CD4-positive, alpha-beta T cell treated with Interleukin-12 subunit alpha and Interleukin-12 subunit beta, for 1 hour (primary cell): ENCODE measurements at places on chromosomes 4 and X.

DNA sequence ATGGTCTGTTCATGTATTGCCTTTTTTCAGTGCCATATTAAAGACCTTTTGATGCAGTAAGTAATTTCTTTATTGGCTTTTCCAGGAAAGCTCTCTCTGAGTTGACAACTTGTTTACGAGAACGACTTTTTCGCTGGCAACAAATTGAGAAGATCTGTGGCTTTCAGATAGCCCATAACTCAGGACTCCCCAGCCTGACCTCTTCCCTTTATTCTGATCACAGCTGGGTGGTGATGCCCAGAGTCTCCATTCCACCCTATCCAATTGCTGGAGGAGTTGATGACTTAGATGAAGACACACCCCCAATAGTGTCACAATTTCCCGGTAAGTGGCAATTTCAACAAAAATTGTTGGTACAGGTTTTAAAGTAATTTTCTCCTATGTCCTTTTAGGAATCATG, 148.0 kb downstream of the STIM2 start:
- no peak for DNase-seq

- DNase-seq: no peak
Observed at GRCh38 chrX:43853225-43853828, 28.9 kb downstream of the MAOB start.

DNA sequence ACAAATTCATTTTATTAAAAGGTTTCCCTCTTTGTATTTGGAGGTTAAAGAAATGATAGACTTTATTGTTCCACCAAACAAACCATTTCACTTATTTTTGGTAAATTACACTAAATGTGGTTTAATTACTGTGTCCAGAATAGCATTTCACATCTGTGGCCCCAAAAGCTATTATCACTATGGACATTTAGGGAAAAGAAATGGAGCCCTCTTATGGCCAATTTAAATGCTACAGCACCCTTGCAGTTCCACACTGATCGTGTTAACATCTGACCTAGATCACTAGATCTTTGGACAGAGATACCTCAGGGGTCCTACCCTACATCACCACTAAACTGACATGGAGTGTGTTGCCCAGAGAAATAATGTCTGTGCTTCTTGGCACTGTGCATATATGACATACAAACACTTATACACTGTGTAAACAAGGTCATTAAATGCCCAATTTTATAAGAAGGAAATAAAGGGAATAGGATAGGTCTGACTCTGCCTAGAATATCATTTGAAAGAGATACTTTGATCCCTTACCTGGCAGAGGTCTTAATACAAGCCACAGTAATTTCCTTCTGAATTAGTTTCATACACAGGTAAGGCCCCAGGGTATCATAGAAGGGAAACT, 163.9 kb downstream of the KDR start:
- peak; percentile 26 for DNase-seq

GRCh38 chrX:45714866-45715265, 514.2 kb upstream of the DIPK2B start:
- no peak for DNase-seq

DNA sequence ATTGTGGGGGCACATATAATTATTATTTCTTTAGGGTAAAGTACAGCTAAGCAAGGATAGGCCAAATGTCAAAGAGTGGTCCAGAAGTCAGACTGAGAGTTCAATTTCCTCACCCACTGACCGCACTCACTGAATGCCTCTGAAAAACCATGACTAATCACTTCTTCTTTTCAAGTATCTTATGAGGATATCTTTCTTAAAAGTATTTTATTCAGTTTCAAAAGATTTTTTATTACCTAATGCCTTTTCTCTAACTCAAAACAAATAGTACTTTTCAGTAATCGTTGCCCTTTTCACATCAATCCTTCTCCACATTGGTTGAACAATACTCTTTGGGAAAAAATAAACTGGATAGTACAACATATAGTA, 61.7 kb upstream of the CAMK2D start:
- no peak for DNase-seq

DNA sequence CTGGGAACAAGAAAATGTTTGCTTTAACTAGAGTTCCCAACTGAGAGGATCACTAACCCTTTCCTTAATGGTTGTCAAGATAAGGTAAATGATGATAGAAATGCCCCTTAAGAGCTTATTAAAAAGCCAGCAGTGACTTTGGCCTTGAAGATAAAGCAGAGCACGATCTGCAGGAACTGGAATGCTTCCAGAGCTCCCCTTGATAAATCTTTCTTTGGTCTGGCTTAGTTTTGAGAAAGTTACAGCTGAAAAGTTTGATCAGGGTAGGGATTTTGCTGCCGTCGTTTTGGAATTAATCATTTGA, 64.0 kb downstream of the PTTG2 start:
- no peak for DNase-seq
